ENCODE measurements at places on chromosomes 2 and 18. TPM values are rescaled to one million over a fixed set of nuclear protein-coding genes. Genes with fewer than 3 reads are reported as not detected.
A peak's percentile ranks its signal among the peaks of the same experiment; 100 is the strongest.

DNA sequence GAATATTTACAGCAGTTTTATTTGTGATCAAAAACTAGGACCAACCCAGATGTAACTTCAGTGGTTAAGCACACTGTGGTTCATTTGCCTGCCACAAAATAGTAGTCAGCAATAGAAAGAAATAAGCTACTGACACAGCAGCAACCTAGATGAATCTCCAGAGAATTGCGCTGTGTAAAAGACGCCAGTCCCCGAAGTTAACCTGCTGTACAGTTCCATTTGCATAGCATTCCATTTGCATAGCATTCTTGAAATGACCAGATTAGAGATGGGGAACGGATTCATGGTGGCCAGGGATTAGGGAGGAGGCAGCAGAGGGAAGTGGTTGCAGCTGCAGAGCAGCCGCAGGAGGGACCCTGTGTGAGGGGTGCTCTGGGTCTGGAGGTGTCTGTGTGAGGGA is 39.3 kb upstream of the NFATC1 start:
- DNase-seq = no peak

STAT4 gene
- total RNA-seq = 8.5 TPM

DNA sequence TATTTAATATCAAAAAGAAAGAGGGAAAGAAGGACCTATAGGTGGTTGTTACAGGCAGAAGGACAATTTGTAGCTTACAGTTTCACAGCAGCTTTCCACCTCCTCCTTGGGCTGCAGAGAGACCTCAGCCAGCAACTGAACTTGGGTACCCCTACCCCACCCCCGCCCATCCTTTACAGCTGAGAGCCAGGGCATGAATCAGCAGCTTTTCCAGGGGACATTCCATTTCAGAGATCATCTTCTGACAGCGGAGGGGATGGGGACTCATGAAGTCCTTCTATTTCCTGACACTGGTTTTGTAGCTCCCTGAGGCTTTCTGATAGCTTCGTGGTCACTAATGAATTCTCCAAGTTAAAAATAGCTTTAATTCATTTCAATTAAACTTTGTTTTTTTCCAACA is 96.4 kb downstream of the ITGB1BP1 start:
- no peak for DNase-seq

SPDYA gene
- 1.6 TPM for total RNA-seq

SCG2 gene
- 0.57 TPM for total RNA-seq

SLC11A1 gene
- total RNA-seq = 37.6 TPM

DNA sequence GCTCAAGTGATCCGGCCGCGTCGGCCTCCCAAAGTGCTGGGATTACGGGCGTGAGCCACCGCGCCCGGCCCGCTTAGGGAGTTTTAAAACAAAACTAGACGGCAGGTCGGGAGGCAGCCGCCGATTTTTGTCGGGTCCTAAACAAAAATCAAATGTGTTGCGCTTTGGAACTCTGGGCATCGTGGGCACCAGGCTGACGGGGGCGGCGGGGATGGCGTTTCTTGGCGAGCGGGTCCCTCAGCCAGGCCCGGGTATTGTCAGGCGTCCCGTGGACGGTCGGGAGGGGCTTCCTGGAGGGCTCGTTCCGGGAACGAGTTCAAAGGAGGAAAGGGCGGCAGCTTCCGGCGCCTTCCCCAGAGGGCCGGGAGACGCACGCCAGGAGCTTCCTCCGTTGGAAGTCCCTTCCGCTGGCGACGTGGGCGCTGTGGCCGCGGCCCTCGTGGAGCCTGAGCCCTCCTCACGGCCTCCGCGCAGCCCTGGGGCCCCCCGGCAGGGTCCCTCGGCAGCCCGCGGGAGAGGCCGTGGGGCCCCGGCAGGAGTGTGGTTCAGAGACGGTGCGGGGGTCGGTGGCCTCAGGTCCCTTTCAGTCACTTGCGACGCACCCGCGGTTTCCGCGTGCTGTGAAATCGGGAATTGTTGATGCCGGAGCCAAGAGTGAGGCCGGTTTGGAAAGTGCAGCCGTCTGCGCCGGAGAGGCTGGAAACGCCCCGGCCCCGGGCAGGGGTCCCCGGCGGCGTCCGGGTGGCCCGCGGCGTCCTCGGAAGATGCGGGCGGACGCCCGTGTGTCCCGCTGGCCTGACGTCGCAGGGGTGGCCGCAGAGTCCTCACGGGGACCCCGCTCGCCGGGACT is 59.3 kb downstream of the EMILIN2 start:
- peak; percentile 69 for DNase-seq

DNA sequence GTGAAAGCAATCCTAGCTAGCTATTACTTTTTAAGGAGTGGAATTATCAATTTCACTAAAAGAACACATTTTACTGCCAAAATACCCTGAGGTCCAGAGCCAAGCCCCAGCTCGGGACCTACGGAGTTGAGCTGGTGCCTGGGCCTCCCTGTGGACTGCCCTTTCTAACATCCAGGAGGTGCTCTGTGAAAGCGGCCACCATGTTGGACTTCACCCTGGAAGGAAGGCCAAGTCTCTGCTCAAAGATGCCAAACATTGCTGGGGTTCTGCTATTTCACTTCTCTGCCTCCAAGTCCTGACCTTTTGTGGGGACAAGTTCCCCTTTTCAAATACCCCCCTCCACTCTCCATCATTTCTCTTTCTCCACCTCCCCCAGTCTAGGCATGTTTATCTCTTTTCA is 498.7 kb upstream of the RAB6C start:
- DNase-seq = no peak

DNA sequence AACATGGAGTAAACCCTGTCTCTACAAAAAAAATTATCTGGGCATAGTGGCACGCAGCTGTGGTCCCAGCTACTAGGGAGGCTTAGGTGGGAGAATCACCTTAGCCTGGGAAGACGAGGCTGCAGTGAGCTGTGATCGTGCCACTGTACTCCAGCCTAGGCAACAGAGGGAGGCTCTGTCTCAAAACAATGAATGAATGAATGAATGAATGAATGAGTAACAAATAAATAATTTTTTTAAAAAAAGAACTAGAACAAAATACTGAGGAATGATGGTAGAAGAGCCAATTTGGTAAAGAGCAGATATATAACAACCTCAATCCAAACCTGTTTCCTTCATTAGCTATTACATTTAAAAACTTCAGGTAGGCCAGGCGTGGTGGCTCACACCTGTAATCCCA is 60.1 kb downstream of the STRN start:
- DNase-seq = no peak

FOXI3 gene
- total RNA-seq = not detected

DNA sequence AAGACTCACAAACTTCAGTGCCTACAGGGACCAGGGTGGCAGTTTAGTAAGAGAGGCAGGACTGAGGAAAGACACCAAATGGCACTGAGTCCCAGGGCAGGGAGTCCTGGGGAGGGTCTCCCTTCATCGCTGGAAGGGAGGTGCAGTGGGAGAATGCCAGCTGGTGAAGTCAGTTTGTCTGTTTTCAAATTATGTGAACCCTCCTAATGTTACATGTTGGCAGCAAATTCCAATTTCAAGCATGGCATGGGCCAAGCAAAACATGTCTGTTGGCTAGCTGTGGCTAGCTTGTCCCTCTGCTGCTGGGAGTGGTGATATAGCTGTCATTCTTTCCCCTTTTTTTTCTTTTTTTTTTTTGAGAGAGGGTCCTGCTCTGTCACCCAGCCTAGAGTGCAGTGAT is 55.9 kb upstream of the HAAO start:
- no peak for DNase-seq

All from kidney (tissue), 22 donors.